ENCODE measurements at places on chromosomes 6 and 20.

DNA sequence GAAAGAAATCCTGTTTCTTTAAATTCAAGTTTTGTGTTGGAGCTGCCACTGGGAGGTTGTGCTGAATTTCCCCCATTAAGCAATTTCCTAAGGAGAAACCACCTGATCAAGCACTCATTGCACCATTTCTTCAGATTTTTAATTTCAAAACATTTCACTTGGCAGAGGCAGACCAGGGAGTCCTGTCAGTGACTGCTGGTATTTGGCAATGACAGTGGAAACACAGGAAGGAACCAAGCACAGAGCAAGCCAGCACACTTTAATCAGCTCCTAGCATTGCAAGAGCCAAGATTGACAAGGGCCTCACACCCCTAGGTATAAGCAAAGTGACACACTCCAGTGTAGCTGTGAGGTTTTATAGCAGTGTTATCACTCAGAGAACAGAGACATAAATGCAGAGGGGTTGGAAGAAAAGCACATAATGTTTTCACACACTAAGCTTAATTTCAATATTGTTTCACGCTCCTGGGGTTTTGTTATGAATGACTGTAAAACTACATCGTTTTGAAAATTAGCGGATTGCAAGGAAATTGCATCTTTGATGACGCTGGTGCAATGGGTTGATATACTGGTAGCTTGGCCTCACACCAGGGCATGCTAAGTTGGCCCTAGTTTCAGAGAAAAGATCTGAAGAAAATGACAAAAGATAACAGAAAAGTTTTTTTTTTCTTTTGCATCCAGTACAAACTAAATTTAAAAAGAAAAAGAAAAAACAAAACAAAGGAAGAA lies 768.4 kb downstream of the TFAP2A start:
- DNase-seq = no peak
- H3K4me3 ChIP-seq = no peak overlapping the region
- H3K27me3 ChIP-seq = no peaks in the 10 kb centered on the region
- peaks cover 4% of the 10 kb centered on the region for H3K4me1 ChIP-seq

DNA sequence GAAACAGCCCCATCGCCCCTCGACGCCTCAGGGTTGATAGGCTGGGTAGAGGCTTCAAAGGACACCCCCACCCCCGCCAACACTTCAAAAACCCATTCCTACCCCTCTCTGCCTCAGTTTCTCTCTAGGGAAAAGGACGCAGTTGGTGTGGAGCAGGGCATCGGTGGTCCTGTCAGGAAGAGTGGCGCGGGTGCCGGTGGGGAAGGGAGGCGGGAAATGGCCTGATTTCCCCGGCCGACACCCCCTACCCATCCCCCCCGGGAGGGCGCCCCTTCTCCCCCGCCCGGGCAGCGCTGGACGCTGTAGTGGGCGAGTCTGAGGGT lies 367 bp downstream of the NRSN2 start:
- peak overlapping the region; percentile 93 for H3K4me3 ChIP-seq
- no peak overlapping the region for H3K27ac ChIP-seq
- DNase-seq = no peak
- peaks cover 20% of the 10 kb centered on the region for H3K4me1 ChIP-seq
- peaks cover 2% of the 10 kb centered on the region for H3K27me3 ChIP-seq

GRCh38 chr6:118875672-118876071 lies 18.3 kb upstream of the ASF1A start:
- peaks cover 23% of the 10 kb centered on the region for H3K36me3 ChIP-seq
- no peak overlapping the region for H3K4me3 ChIP-seq
- H3K27me3 ChIP-seq = peaks cover 3% of the 10 kb centered on the region

DNA sequence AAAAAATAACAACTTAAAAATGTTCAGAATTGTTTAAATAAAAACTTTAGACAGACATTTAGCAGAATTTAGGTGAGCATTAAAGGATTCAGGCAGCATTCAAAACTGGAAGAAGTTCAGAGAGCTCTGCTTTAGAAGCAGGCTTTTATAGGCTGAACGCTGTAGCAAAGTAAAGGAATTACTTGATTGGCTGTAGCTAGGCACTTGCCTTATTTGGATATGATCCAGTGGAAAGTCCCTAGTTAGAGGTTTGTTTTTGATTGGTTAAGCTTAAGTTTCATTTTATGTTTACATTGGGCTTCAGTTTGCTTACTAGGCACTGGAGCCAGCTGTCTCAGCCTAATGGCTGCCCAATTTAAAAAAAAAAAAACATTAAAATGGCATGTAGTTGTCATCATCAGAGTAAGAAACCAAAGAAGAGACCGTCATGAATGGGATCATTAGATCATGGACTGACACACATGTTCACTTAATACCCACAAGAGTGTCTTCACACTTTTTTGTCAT lies 65.1 kb downstream of the CBFA2T2 start:
- peaks cover 6% of the 10 kb centered on the region for H3K27me3 ChIP-seq
- no peak for DNase-seq
- no peak overlapping the region for H3K4me3 ChIP-seq
- peaks cover 72% of the 10 kb centered on the region for H3K36me3 ChIP-seq
- H3K27ac ChIP-seq = no peak overlapping the region
- H3K4me1 ChIP-seq = peaks cover 48% of the 10 kb centered on the region

DNA sequence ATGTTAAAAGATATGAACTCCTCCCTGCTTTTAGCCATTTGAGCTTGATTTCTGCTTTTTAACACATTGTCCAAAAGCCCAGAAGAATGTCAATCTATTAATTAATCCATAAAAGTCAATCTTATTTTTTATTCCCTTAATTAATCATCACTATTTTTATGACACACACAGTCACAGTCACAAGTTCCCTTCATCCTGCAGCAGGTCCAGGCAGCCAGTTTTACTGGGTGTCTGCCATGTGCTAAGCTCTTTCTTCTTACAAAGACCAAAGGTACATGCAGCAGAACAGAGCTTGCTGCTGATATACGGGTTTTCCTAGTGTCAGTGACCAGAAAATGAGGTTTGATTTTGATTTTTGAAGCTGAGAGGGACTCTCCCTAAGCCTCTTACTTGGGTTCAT lies 53.3 kb upstream of the SLC22A23 start:
- H3K27ac ChIP-seq = no peak overlapping the region
- H3K36me3 ChIP-seq = no peaks in the 10 kb centered on the region
- peaks cover 53% of the 10 kb centered on the region for H3K4me1 ChIP-seq
- peaks cover 5% of the 10 kb centered on the region for H3K27me3 ChIP-seq
- DNase-seq = no peak
- H3K4me3 ChIP-seq = no peak overlapping the region

DNA sequence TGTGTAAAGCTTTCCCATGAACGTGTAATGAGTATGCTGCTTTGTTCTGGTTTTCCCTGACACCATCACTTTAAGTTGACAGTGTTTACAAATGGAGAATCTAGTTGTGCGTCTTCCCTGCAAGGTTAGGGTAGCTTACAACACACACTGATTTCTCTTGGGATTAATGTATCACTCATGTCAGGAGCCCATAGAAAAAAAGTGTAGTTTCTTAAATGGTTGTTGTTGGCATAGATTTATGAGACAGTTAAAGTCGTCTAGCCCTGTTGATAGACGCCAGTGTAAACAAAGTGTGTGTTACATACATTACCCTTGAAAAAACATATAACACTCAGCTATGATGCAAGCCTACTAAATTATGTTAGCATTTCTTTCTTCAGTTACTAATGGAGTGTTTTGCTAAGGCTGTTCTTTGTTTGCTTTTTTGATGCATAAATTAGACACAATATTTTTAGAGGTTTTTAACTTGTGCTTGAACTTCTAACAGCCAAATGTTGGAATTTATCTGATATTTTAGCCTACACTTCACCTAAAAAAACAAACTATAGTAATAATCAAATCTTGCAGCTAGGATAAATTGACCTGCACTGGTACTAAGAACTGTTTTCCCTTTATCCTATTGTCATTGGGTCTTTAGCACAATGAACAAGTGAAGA lies 88.6 kb downstream of the RNF217 start:
- peaks cover 14% of the 10 kb centered on the region for H3K36me3 ChIP-seq
- DNase-seq = peak; percentile 2
- peak overlapping the region; percentile 65 for H3K4me3 ChIP-seq
- peak overlapping the region; percentile 96 for H3K27ac ChIP-seq
- H3K4me1 ChIP-seq = peaks cover 70% of the 10 kb centered on the region

DNA sequence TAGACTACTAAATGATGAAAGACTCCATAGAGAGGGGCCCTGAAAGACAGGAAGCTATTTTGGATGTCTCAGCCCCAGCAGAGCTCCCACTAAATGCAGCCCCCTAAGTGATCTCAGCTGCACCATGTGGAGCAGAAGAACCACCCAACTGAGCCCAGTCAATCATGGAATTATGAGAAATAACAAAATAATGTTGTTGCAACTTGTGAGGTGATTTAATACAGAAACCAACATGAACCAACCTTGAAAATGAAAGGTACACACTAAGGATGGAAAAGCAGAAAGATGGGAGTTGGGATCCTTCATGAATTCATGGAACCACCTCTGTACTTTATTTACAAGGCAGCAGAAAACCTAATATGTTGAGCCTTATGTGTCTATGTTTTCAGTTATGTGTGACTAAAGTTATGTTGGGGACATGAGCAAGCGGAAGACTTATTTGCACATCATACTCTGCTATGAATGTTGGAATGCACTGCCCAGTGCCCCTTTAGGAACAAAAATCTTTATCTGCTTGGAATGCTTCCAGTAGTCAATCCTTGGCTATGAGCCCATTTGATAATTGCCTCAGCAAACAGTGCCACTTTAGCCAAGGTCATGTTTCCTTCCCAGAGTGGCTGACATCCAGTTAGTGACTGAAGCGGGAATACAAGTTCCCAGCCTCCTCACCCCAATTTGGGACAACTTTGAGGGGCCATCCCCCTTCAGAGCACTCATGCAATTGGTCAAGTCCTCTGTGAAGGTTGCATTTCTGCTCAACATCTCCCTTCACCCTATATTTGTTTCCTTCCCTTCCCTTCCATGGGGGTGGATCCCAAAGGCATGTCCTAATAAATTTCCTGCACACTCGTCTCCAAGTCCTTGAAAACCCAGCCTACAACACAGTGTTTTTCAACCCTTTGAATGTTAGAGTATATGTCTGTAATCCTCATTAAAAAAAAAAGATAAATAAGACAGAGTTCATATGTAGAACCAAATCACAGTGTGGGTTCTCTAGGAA lies 18.4 kb downstream of the TP53RK start:
- H3K27me3 ChIP-seq = peaks cover 8% of the 10 kb centered on the region
- H3K4me3 ChIP-seq = no peak overlapping the region
- peaks cover 20% of the 10 kb centered on the region for H3K4me1 ChIP-seq
- no peak overlapping the region for H3K27ac ChIP-seq
- no peak for DNase-seq
- peaks cover 53% of the 10 kb centered on the region for H3K36me3 ChIP-seq

GRCh38 chr6:156009656-156010055 lies 554.0 kb upstream of the NOX3 start:
- H3K4me3 ChIP-seq = no peak overlapping the region
- no peaks in the 10 kb centered on the region for H3K36me3 ChIP-seq
- no peak overlapping the region for H3K27ac ChIP-seq

DNA sequence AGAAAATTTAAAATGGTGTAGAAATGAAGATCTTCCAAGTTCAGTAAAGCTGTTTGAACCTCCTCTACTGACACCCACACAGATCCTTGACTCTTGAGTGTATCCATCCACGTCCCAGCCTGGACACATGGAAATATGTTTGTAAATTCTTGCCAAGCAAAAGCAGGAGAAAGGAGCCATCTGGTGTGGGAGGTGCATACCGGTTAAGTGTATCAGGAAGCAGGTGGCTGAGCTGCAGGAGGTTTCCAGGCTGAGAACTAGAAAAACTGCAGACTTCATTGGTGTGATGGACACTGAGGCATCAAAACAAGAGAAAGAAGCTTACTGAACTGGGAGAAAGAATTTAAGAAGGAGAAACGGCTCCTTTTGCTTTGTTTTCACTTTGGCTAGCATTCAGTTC lies 229.9 kb upstream of the GRIK2 start:
- H3K4me1 ChIP-seq = peaks cover 20% of the 10 kb centered on the region
- no peak for DNase-seq
- no peak overlapping the region for H3K4me3 ChIP-seq
- no peaks in the 10 kb centered on the region for H3K27me3 ChIP-seq

GRCh38 chr6:12119085-12119588 lies 107.0 kb downstream of the HIVEP1 start:
- H3K36me3 ChIP-seq = peaks cover 90% of the 10 kb centered on the region
- H3K4me3 ChIP-seq = no peak overlapping the region
- H3K27me3 ChIP-seq = peaks cover 7% of the 10 kb centered on the region
- peak overlapping the region; percentile 79 for H3K27ac ChIP-seq
- no peak for DNase-seq

DNA sequence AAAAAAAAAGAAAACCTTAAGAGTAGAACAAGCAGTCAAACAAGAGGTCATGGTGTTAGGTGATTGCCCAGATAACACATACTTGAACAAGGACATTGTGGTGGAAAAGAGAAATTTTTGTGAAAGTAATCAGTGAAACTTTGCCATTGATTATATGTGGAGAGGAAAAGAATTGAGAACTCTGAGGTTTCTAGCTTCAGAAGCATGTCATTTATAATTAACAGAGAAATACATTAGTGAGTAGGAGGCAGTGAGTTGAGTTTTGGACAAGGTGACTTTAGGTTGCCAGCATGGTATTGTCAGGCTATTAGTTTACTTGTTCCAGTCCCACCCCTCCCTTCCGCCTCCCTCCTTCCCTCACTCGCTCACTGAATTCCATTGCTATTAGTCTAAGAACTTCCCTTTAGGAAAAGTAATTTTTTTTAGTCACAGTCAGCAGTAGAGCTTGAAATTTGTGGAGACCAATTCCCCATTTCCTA lies 17.2 kb downstream of the TAB2 start:
- H3K36me3 ChIP-seq = peaks cover 11% of the 10 kb centered on the region
- peak overlapping the region; percentile 86 for H3K27ac ChIP-seq
- peaks cover 50% of the 10 kb centered on the region for H3K4me1 ChIP-seq
- H3K27me3 ChIP-seq = no peaks in the 10 kb centered on the region
- no peak for DNase-seq
- H3K4me3 ChIP-seq = no peak overlapping the region

- no peak overlapping the region for H3K4me3 ChIP-seq
- no peaks in the 10 kb centered on the region for H3K27me3 ChIP-seq
- DNase-seq = peak; percentile 67
- H3K4me1 ChIP-seq = peaks cover 5% of the 10 kb centered on the region
Measured at GRCh38 chr6:5471044-5471443, 209.7 kb downstream of the FARS2 start.

DNA sequence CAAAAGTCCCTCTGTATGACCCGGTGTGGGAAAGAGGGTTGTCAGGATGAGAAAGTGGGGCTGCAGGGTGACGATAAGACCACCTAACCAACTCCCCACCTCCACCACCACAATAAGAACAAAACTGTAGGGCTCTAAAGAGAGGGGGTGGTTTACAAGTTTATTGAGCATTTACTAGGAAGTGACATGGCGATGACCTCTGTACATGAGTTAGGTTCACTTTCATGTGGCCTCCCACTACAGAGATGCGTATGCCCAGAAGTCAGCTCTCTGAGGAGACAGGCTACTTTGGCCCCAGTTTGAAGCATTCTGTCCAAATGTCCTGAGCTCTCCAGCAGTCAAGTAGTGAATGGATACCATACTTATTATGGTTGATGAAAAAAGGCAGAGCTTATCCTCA lies 28.7 kb upstream of the PI16 start:
- DNase-seq = no peak
- H3K27me3 ChIP-seq = peaks cover 15% of the 10 kb centered on the region
- peaks cover 6% of the 10 kb centered on the region for H3K36me3 ChIP-seq
- H3K27ac ChIP-seq = no peak overlapping the region
